ENCODE measurements at places on chromosomes 13 and 19.

DNA sequence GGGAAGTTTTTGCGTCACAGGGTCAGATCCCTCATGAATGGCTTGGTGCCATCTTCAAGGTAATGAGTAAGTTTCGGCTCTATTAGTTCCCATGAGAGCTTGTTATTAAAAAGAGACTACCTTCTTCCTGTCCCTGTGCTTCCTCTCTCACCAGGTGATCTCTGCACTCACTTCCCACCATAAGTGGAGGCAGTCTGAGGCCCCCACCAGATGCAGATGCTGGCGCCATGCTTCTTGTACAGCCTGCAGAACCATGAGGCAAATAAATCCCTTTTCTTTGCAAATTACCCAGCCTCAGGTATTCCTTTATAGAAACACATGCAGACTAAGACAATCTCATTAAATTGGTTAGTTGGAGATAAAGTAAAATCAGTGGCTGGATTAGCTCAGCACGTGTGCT, 75.6 kb upstream of the RFC3 start:
- DNase-seq, result no peak

DNA sequence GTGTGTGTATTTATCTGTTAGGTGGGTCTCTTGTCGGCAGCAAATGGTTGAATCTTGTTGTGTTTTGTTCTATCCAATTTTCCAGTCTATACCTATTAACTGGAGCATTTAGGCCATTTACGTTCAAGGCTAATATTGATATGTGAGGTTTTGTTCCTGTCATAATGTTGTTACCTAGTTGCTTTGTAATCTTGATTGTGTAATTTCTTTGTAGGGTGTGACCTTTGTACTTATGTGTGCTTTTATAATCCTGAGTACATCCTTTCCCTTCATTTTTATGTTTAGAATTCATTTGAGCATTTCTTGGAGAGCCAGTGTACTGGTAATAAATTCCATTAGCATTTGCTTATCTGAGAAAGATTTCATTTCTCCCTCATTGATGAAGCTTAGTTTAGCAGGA, 83.0 kb upstream of the MIR17HG start:
- DNase-seq, result no peak

DNA sequence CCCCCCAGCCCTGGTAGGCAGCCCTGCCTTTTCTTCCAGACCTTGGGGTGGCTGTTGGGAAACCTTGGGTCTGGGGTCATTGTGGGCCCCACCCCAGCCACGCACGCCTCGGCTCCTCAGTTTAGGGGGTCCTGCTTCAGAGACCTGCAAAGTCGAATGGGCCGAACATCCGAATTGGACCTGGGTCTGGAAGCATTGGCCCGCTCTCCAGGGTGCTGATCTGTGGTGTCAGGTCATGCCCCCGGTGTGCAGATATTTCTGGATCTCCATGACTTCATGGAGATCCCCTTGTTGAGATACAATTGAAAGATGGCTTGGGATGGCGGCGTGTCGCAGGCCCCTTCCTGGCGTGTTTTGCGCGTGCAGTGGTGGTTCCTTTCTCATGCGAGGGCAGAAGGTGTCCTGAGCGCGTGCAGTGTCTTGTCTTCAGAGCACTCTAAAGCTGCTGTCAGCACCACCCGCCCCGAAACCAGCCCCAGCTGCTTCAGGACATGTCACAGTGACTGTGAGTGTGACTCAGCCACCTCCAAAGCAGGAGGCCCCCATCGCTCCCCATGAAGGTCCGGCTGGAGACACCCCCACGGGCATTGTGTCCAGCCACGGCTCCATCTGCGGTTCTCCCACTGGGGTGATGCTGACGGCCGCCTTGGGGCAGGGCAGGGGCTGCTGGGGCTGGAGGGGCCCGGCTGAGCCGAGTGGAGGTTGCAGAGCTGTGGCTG, 112.7 kb downstream of the KDM4B start:
- no peak for DNase-seq

GRCh38 chr13:52459668-52460067, 4.4 kb downstream of the CKAP2 start:
- no peak for DNase-seq

DNA sequence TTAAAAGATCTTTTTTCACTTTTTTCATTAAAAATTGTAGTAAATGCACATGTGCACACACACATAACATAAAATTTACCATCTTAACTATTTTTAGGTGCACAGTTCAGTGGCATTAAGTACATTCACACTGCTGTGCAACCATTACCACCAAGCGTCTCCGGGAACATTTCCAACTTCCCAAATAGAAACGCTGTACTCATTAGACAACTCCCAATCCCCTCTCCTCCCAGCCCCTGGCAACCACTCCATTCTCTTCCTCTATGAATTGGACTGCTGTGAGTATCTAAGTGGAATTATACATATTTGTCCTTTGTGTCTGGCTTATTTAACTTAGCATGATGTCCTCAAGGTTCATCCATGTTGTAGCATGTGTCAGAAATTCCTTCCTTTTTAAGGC, 11.6 kb downstream of the GJB2 start:
- DNase-seq, result no peak

- no peak for DNase-seq
These were observed 178.1 kb downstream of the FLT1 start for GRCh38 chr13:28316836-28317235.

- DNase-seq, result no peak
These were observed 593.2 kb downstream of the LMO7 start for GRCh38 chr13:76229281-76229680.

DNA sequence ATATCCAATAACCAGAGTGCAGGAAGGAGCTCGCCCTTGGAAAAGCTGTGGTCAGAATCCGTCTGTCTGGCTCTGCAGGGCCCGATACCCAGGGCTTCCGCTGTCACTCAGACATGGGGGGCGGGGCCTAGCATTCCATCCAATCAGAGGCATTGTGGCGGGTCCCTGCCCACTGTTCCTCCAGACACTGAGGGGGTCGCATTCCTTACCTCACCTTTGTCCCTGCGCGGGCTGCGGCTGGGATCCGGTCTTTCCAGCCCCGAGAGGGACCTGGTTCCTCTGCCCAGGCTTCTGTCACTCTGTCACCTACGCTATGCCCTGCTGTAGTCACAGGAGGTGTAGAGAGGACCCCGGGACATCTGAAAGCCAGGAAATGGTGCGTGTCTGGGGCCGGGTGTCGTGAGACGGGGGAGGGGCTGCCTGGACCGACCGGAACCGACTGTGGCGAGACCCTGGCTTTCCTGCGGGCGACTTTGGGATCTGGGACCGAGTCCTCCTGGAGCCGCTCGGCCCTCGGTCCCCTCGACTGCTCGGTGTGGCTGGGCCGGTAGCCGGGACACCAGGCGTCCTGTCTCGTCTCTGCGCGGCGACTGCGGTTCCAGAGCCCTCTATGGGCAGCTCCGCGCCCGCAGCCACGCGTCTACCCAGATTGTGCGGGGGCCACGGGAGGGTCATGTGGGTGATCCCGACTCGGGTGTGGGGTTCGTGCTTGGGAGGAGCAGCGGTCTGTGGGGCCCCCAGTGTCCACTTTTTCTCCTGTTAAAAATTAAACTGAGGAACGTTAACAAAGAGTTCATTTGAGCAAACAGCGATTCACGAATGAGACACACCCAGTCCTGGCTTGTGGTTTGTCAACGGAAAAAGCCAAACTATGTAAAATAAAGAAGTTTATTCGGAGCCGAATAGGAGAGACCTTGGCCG, at the start of gene ZNF69:
ZNF69 (plus strand) TSS at position 172 of the 921 bp plus-strand sequence; CDS start at position 314, 142 bp downstream.
- peak; percentile 85 for DNase-seq

GRCh38 chr19:37127999-37128820, 44.3 kb downstream of the ZNF585A start:
- DNase-seq, result no peak

All from stimulated activated CD8-positive, alpha-beta memory T cell treated with anti-CD3 and anti-CD28 coated beads, Interleukin-4, amount 100 ng/mL, for 48 hours (primary cell).